Activated CD4-positive, alpha-beta T cell treated with anti-CD3 and anti-CD28 coated beads, Interleukin-2, amount 10 ng/mL, durations not matched to agents 7 days and 5 days (primary cell): ENCODE measurements at places on chromosomes 1 and 21.

- no peak for DNase-seq
Observed at GRCh38 chr1:207925210-207925609, 14.3 kb upstream of the CD34 start.

DNA sequence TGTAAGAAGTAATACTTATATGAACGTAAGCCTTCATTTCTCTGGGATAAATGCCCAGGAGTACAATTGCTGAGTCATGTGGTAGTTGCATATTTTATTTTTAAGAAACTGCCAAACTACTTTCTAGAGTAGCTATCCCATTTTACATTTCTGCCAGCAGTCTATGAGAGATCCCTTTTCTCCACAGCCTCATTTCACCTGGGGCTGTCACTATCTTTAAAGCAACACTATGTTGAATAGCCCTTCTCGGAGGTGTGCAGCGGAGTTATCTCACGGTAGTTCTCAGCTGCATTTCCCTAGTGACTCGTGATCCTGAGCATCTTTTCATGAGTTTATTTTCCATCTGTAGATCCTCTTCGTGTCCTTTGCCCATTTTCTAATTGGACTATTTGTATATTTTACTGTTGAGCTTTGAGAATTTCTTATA is 93.4 kb downstream of the ADARB1 start:
- DNase-seq, result no peak

DNA sequence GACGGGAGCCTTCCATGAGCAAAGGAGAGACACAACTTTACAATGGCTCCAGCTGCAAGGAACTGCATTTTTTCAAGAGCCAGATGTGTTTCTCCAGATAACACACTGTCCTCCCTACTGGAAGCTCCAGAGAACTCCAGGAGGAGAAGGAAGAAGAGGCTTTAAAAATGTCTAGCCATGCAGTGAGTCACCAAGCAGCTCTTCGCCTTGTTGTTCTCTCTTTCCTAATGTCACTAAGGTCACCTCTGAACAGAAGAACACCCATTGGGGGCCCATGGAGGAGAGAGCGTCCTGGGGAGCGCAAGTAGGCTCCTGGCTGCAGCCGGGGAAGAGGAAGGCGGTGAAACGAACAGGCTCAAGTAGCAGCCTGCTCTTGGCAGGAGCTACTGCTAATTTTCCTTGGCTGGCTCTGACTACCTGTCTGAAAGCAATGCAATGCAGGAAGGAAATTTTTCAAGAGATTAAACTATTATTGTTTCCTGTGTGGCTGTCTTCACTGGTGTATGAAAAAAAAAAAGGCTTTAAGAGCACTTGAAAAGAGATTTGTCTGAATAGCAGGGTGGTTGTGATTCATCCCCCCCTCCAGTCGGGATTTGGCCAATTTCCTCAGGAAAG is 321.9 kb downstream of the SETD4 start:
- no peak for DNase-seq

DNA sequence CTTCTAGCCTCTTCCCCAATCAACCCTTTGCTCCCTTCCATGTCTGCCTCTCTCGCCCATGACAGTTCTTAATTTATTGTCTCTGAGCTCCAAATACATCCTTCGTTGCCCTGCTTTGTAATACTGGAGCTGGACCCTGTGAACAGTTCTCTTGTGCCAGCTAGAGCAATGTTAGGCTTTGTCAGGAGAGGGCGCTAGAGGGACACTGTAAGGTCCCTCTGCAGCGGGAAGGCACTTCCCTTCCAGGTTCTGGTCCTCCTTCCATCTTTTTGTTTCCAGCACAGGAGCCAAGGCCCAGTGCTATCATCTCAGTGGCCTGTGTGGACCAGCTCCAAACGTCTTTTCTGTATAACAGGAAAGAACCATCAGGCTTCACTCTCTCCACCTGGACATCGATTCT is 95.9 kb downstream of the PTPRU start:
- peak; percentile 26 for DNase-seq

GRCh38 chr21:40049031-40049930 is 182.0 kb downstream of the PCP4 start:
- no peak for DNase-seq

- DNase-seq, result no peak
Observed at GRCh38 chr1:205926213-205926612, 17.0 kb downstream of the SLC26A9 start.

- DNase-seq, result no peak
Observed at GRCh38 chr1:100074604-100075395, 57.9 kb downstream of the SASS6 start.

GRCh38 chr1:218529646-218530300 is 184.6 kb downstream of the TGFB2 start:
- no peak for DNase-seq

DNA sequence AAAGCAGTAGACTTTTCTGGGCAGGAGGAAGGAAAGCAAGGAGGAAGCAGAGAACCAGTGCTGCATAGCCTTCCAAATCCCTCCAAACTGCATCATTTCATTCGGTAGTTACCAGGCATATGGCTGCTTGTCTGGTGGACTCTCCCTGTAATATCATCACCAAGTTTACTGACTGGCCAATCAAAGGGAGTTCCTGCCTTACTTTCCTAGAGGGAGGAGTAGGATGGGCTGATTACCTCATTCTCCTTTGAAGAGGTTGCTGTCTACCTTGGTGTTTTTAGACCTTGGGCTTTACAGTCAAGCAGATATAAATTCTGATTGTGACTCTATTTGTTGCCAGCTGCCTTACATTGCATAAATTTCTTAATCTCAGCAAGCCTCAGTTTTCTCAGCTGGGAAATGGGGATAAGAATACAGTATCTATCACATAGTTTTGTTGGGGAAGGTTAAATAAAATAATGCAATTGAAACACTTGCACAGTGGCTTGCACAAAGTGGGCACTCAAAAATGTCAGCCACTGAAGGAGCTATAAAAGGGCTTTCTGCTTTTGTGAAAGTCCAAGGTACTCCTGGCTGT is 297.3 kb upstream of the PROX1 start:
- no peak for DNase-seq

DNA sequence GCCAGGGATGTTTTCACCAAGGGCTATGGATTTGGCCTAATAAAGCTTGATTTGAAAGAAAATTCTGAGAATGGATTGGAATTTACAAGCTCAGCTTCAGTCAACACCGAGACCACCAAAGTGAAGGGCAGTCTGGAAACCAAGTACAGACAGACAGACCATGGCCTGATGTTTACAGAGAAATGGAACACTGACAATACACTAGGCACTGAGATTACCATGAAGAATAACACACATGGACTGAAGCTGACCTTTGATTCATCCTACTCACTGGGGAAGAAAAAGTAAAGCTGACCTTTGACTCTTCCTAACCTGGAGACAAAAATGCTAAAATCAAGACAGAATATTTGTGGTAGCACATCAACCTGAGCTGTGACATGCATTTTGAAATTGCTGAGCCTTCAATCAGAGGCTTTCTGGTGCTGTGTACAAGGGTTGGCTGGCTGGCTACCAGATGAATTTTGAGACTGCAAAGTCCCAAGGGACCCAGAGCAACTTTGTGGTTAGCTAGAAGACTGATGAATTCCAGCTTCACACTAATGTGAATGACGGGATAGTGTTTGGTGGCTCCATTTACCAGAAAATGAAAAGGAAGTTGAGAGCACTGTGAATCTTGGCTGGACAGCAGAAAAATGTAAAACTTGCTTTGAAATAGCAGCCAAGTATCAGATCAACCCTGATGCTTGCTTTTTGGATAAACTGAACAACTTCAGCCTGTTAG is 190.4 kb upstream of the KCTD3 start:
- DNase-seq, result no peak

- no peak for DNase-seq
Observed at GRCh38 chr1:208013210-208013609, 102.3 kb upstream of the CD34 start.

- no peak for DNase-seq
Observed at GRCh38 chr1:174938281-174939007, 61.3 kb upstream of the CACYBP start.

GRCh38 chr21:39529026-39529425 is 77.3 kb downstream of the SH3BGR start:
- no peak for DNase-seq

DNA sequence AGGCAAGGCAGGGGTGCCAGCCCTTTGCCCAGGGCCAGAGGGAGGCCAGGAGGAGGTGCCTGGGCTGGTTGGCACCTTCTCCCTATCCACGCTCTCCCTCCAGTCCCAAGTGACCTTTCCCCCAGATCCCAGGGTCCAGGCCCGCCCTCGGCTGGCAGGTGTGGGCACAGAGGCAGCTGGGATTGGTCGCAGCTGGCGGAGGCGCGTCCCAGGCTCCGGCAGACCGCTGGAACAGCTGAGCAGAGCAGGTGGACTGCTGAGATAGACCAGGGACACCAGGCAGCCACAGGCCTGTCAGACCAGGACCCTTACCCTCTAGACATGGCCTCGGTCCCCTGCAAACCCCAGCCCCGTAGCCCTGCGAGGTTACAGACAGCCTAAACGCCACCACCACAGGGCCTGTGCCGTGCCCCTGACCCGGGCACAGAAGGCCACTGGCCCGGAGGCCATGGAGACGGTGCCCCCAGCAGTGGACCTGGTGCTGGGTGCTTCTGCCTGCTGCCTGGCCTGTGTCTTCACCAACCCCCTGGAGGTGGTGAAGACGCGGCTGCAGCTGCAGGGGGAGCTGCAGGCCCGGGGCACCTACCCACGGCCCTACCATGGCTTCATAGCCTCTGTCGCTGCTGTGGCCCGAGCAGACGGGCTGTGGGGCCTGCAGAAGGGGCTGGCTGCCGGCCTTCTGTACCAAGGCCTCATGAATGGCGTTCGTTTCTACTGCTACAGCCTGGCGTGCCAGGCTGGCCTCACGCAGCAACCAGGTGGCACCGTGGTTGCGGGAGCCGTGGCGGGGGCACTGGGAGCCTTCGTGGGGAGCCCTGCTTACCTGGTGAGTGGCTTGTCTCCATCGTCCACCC is at the start of gene SLC25A34:
TSS of gene SLC25A34 (plus strand) at position 221 of the 854 bp plus-strand sequence. CDS start at position 449, 228 bp downstream.
- no peak for DNase-seq

GRCh38 chr1:54475946-54476516 is 69.8 kb upstream of the SSBP3 start:
- DNase-seq, result no peak

DNA sequence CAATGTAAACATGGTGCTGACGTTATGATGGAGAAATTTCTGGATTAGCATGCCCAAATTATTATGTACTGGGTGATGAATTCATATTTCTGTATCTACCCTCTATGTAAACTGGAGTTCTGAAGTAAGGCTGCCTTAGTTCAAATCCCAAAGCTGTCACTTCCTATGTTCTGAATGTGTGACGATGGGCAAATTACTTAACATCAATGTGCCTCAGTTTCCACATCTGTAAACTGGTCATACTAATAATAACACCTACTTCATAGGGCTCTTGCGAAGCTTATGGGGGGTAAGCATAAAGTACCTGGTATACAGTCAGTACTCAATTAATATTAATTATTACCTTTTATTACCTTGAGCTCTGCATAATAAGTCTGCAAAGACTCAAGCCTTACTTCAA is 45.6 kb downstream of the SLC30A10 start:
- DNase-seq, result no peak

GRCh38 chr1:172567720-172568119 is 34.8 kb downstream of the SUCO start:
- DNase-seq, result no peak

- DNase-seq, result no peak
Observed at GRCh38 chr1:166174108-166174507, 7.3 kb upstream of the FAM78B start.

DNA sequence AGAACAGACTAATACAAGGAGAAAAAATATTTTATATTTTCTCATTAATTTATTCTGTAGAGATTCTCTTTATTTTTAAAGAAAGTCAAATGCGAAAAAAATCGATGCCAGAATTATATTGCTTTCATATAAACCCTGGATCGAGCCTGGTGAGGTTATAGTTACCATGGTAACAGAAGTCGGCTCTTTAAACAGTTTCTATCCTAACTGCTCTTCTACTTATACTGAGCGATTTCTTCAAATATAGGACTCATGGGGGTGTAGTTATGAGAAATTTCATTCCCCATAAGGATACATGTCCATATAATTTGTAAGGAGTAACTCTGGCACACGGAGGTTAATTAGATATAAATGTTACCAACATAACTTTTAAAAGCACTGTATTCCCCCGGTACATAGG is 973.5 kb upstream of the NCAM2 start:
- no peak for DNase-seq

DNA sequence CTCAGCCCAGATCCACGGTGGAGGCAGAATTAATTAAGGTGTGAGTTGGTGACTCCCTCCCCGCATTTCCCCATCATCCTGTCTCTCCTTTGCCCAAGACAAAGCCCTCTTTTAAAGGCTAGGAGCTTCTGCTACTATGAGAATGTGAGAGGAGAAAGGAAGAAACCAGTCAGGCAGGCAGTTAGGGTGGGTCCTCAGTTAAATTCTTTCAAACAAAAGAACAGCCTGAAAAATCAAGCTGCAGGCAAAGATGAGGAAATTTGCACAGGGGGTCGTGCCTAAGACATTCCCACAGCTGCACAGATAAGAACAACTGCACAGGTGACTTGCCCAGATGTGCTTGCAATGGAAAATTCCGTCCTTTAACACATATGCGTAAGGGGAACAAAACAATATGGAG is 47.6 kb downstream of the SERTAD4 start:
- no peak for DNase-seq

GRCh38 chr1:10031461-10031860 is 1.3 kb upstream of the UBE4B start:
- DNase-seq, result no peak

- DNase-seq, result no peak
Observed at GRCh38 chr1:78702426-78702825, 52.8 kb downstream of the IFI44 start.

DNA sequence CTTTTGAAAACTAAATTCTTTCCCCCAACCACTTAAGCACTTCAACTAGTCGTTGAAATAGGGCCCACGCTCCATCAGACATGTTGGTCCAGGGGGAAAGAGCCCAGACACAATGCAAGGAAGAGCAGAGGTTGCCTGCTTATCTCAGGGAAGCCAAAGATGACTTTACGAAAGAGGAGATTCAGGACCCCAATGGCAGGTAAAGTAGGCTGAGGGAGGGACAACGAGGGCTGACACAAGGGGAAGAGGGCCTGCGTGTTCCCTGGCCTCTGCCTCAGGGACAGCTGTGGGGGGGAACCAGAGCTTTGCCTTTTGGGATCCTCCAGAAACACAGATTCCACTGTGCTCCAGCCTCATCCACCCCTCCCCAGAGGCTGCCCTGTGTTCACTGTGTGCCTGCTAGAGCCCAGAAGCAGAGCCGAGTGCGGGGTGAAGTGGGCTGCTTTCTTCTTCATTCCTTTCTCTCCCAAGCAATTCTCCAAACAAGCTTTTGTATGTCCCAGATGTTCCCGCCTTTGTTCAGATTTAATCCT is 135.5 kb upstream of the GRIK3 start:
- no peak for DNase-seq

GRCh38 chr1:118828038-118828437 is 160.1 kb downstream of the TBX15 start:
- DNase-seq, result no peak

- no peak for DNase-seq
Observed at GRCh38 chr1:84319662-84320061, 18.2 kb downstream of the SAMD13 start.

- DNase-seq, result no peak
Observed at GRCh38 chr1:64703600-64703999, 41.3 kb upstream of the RAVER2 start.

- DNase-seq, result peak; percentile 37
Observed at GRCh38 chr21:33241846-33242245, 12.1 kb downstream of the IFNAR2 start.
